ENCODE measurements at places on chromosomes 2 and 18.

GRCh38 chr18:24936691-24937090 is 415.3 kb downstream of the ZNF521 start:
- DNase-seq: no peak

- DNase-seq: peak; percentile 63
These were observed 6.3 kb upstream of the CCNT2 start for GRCh38 chr2:134912361-134912760.

DNA sequence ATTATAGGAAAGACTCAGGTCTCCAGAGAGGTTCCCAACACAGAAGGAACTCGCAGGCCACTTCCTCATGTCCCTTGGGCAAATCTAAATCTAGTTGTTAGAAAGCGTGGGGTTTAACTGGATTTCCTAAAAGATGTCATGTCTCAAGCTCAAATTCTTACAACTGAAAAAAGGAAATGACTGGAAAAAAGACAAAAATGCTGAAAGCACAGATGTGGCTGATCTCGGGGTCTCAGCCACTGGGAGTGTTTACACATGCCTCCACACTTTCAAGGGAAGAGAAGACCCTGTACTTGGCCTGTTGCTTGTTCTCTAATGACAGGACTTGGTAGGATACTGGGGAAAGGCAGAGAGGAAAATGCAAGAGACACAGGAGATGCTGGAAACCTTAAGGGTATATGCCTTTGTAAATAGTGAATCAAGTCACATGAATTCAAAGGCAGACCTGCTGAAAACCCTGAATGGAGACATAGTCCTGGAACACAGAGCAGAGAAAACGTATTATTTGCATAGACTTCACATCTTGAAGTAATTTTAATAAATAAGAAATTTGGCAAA is 160.9 kb upstream of the MEIS1 start:
- no peak for DNase-seq

- DNase-seq: peak; percentile 36
These were observed 45.0 kb downstream of the MBP start for GRCh38 chr18:77087393-77088141.

GRCh38 chr18:35771172-35771571 is 189.6 kb downstream of the GALNT1 start:
- DNase-seq: no peak

GRCh38 chr2:42810971-42811811 is 18.8 kb upstream of the HAAO start:
- peak; percentile 71 for DNase-seq

- DNase-seq: no peak
These were observed 36.2 kb downstream of the TNS1 start for GRCh38 chr2:217966423-217967070.

GRCh38 chr18:28834889-28835288 is 658.0 kb upstream of the CDH2 start:
- peak; percentile 5 for DNase-seq

GRCh38 chr2:29920631-29921559 is 491 bp downstream of the ALK start:
- DNase-seq: peak; percentile 3

- peak; percentile 61 for DNase-seq
These were observed 65.2 kb downstream of the POU3F3 start for GRCh38 chr2:104919127-104919526.

DNA sequence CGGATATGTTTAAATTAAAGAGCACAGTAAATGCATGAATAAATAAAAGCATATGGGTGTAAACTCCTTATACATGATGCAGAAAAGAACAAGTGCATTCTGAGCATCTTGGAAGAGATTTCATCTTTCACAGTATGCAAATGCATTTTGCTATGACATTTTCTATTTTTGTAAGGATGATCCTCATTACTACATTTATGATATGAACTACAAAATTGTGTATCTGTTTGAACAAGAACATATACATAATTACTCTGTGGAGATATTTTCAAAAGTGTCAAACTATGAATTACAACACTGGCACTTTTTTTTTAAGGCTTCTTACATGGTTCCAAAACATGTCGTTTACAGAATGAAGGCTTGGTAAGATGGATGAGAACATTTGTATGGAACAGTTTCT is 184.1 kb upstream of the TMEM200C start:
- DNase-seq: no peak

DNA sequence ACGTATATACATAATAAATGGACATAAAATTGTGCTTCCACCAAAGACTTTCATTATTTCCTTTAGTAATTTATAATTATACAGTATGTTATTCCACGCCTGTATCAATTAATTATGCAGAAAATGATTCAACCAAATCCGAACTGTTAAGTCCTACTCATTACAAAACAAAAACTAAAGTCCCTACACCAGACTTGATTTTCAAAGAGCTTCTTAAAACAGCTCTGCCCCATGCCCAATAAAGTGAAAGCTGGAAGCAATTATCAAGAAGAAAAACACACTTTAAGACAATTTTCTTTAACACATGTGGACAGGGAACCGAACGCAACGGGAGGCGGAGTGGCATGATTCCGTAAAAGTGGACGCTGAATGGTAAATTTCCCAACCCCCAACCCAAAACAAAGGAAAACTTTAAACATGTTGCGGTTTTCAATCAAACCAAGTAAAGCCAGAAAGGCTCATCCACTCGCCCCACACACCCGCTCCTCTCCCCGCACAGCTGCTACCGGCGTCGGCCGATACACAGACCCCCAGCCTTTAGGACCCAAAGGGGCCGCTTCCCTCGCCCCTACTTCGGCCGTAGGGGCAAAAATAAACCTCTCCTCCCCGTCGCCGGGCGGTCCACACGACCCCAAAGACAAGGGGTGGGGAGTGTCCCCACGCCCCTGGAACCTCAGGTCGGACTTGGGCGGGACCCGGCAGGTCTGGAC is 705 bp downstream of the YES1 start:
- peak; percentile 17 for DNase-seq
